ENCODE measurements at places on chromosomes 1 and 21.
A peak's percentile ranks its signal among the peaks of the same experiment; 100 is the strongest.

GRCh38 chr1:225539575-225539974, 111.7 kb upstream of the LBR start:
- no peak for DNase-seq

DNA sequence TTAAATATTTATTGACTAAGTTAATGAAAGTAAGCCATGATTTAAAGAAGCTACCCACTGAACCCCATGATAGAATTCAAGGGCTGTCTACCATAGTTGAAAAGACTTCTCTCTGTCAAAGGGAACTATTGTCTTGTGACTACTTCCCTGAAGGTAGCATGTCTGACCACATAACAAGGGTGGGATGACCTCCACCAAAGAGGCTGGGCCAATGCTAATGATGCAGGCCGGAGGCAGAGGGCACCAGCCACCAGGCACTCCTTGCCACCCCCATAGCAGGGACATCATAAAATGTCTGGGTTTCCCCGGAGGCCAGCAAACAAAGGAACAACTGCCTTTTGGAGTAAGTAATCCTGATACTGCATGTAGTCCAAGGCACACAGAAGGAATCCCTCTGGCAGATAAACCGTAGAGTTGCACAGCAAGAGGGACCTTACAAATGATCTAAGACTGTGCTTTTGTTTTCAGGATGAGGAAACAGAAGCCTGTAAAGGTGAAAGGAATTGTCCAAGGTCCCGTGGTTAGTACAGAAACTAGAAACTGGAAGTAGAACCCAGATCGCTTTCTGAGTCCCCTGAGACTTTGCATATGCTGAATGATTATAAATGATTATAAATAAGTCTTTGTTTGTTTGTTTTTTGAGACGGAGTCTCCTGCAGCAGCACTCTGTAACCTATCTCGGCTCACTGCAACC, 33.5 kb upstream of the ITPKB start:
- no peak for DNase-seq

DNA sequence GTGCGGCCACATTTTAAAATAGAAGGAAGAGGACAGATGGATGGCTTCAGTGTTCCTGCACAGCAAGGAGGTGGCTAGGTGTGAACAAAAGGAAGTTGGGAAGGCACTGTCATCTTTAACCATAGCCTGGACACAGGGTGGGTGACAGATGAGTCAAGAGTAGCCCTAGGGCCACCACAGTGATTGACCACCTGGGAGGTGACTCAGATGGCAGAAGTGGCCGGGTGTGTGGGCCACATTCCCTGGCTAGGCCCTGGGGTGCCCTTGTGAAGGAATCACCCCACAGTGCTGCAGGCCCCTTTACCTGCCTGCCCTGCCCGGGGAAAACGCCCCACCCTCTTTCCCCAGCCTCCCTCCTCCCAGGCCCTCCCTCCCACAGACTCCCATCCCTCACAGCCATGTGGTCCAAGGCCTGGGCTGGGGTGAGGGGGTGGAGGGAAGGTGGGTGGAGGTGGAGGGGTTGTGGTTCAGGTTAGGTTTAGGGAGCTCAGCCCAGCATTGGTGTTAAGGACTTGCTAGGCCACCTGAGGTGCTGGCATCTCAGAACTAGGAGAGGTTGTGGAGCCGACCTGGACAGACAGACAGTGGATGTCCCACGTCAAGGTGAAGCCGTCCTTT, 59.1 kb downstream of the SPSB1 start:
- no peak for DNase-seq

GRCh38 chr1:181896824-181897223, 164.7 kb downstream of the ZNF648 start:
- DNase-seq = no peak

DNA sequence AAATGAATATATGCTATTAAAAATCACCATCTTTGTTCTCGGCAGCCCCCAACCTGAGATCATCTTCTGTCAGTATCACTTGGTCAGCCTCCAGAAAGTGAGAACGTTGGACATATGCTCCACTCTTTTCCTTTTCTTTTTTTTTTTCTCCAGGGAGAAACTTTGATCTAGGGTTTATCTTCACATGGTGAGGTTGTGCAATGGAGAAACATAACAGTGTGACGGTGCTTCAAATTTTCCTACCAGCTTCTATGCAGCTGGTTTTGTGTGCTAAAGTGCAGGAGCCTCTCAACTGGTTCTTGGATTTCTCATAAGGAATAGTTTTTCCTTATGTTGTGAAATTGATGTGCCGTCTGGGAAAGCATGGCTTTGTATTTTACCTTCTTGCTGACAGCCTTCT, 1202.9 kb downstream of the NCAM2 start:
- DNase-seq = peak; percentile 87

DNA sequence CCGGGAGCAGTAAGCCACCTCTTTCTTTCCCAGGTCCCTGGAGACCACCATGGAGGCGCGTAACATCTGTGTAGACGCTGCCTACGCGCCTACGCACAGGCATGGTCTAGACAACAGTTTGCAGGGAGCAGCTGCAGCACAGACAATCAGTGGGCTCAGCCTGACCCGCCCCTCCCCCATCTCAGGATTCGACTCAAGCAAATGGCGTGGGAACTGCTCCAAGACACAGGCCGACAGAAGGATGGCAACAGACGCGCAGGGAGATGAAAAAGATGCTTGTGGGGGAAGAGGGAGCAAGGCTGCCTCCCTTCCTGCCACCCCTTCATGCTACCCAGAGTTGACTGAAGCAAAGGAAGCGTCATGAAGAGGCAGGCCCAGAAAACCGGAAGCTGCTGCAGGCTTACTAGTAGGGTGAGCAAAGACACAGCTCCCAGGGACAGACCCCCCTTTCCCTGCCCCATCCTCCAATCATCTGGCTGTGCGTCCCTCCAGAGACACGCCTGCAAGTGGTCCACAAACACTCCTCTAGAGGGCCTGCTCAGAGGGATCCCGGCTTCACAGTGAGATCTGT, 19.5 kb downstream of the STK40 start:
- peak; percentile 12 for DNase-seq

DNA sequence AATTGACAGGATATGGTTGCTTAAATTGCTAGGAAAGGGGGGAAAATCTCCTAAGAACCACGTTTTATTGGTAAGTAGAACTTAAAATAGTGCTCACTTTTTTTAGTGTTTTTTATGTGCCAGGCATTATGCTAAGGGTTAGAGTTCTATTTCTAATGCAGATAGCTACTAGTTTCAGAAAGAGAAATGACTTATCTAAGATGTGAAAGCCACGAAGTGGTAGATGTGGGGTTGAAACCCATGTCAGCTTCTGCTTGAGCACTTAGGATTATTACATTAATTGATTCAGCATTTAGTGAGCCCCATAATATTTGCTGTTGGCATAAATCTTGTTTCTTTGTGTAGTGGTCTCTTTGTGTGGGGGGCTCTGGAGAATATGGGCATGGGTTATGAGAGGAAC, 24.7 kb downstream of the CACHD1 start:
- no peak for DNase-seq

DNA sequence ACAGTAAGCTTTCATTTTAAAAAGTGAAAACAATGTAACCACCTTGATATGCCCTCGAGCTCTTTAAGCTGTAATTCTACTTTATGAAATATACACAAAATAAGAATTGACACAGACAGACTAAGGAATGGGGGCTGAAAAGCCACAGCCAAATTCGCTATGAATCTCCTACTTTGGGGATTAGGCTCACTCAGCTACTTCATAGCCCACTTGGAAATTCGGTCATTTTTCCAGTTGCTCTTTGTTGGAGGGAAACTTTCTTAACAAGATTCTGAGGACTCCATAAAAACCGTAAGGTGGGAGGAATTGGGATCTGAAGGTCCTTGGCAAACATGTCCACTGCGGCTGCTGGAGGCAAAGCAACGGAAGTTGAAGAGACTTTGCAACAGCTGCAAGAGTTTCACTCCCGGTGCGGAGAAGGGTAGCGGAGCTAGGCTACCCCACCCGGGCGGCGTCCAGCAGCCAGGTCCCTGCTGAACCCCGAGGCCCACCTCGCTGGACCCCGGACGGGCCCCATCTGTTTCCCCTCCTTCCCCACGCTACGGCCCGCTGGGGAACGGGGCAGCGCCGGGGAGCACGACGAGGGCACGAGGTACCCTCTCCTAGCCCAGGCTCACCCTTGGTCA, 634 bp downstream of the MYCBP start:
- DNase-seq = no peak

- no peak for DNase-seq
These were observed 246.4 kb upstream of the LRRC7 start for GRCh38 chr1:69321311-69321710.

DNA sequence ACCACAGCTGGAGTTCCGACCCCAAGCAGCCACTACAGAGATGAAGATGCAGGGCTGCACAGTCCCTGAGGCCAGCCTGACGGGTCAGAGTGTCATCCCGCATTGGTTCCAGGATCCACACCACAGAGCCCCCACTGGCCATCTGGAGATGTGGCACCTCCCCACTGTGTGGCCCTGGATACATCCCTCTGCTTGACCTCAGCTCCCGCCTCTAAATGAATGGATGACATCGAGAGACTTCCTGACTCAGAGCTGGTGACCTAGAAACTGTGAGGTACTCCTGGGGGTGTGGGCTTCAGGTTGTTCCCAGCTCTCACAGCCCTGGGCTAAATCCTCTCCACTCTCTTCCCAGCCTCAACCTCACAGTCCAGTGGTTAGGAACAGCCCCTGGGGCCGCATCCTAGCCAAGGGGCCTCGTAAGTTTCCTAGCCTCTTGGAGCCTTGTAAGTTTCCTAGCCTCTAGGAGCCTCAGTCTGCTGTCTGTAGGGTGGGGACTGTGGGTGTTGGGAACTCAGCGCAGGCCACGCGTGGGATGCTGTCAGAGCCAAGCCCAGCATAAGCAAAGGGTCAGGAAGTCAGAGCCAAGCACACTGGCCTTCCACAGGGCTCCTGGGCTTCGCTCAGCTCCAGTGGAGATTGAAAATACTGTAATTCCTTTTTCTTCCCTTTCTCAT, 87.5 kb upstream of the RUNX3 start:
- DNase-seq = no peak

- no peak for DNase-seq
These were observed 22.2 kb downstream of the VAV3 start for GRCh38 chr1:107942814-107943213.

DNA sequence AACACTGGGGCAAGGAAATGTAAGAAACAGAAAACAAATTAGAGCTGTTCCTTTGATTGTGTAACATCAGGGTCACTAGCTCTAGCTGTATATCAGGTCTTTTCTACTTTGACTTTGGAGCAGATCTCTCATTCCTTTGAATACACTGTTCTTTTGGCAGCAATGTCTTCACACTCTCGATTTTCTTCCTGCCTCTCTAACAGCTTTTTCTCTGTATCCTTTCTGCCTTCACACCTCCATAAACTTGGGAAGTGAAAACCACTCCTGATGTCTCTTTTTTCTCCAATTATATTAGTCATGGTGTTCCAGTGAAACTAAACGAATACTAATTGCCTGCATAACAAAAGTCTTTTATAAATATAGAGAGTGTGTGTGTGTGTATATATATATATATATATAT, 1458.0 kb downstream of the NCAM2 start:
- no peak for DNase-seq

DNA sequence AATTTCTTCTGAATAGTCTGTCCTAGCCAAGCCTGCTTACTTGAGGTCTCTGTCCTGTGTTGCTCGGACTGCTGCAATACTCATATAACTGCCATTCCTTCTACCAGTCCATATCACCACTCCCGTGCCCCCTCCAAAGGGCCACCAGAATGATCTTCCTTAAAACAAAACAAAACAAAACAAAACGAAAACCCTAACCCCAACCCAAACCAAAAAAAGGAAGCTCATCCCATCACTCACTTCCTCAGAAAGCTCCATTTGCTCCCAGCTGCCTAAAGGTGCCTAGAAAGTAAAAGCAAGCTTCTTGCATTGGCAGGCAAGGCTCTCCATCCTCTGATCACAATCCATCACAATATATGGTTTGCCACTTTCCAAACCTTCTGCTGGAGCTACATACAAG, 20.3 kb downstream of the USP24 start:
- DNase-seq = no peak

DNA sequence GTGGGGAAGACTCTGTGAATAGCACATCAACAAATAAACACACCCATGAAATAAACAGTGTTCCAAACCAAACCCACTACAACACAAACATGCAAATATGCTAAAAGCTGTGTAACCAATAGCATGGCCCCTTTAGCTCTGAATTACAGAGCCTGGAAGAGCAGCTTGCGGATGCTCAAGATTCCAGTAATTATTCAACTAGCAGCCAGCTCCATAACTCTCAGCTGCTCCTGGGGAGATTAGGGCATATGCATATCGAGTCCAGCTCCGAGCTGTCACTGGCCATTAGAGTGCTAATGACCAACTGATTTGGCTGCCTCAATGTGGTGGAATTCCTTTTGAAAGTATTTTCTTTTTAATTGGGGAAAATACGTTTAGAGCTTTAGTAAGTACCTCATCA, 207.1 kb downstream of the HHAT start:
- peak; percentile 13 for DNase-seq

GRCh38 chr1:156119503-156120209, 5.1 kb downstream of the LMNA start:
- peak; percentile 41 for DNase-seq

DNA sequence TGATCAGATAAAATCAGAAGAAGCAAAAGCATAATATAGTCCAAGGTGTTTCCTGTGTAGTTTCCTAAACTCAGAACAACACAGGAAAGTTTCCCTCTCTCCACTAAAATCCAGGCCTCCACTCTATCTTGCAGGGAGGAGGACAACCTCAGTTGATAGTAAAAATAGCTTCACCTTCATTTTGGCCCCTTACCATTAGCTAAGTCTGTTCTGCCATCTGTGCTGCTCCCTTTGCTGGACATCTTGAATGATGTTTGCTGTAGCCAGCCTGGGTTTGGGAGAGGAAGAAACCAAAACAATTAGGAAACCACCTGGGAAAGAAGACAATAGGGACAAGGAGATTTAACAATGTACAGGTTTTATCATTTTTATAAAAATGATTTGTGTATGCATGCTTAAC, 18.6 kb downstream of the DCAF8 start:
- DNase-seq = no peak

DNA sequence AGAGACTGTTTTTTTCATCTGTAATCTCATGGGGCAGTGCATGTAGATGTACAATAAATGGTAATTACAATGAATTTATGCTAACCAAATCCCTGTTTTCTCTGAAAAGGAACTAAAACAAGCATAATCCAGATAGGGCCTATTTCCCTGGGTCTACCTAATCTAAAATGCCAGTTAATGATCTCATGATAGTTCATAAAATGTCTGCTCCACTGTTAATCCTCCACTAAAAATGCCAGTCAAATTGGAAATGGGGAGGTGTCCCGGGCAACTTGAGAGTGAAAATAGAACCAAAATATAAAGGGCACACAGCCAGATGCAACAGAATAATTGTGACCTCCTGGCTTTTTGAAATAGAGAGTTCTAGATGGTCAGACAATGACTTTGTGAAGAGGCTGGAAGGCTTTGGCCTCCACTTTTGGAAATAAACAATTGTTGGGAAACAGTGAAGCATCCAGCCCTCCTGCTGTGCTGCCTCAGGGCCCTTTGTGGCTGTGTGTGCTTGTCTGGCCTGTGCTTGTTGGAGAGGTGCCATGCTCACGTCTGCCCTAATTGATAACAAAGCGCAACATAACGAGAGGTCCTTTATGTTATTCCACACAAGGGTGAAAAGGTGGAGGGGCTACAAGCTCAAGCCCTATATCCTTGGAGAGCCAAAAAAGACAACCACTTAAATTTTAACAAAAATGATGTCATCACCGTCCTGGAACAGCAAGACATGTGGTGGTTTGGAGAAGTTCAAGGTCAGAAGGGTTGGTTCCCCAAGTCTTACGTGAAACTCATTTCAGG, 97.7 kb downstream of the ATP5PO start:
- no peak for DNase-seq

GRCh38 chr1:208329300-208329699, 85.1 kb upstream of the PLXNA2 start:
- no peak for DNase-seq
